ENCODE measurements at places on chromosomes 16 and 17.

GRCh38 chr17:77565166-77565565 is 393.3 kb upstream of the TNRC6C start:
- DNase-seq: no peak

DNA sequence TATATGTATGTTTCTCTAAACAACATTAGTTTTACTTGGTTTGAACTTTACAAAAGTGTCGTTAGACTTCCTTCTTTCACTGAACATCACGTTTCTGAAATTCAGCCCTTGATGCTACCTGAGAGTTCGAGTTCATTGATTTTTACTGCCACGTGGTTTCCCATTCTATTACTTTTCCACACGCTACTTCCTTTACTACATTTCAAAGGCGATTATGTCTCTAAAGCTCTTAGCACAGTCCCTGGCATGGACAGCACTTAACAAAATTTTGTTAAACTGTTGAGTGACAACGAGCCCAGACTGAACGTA is 15.9 kb upstream of the ARHGAP17 start:
- DNase-seq: no peak

GRCh38 chr17:16418685-16419068 is 3.3 kb downstream of the TRPV2 start:
- no peak for DNase-seq

GRCh38 chr16:78436023-78436422 is 336.6 kb downstream of the WWOX start:
- no peak for DNase-seq

DNA sequence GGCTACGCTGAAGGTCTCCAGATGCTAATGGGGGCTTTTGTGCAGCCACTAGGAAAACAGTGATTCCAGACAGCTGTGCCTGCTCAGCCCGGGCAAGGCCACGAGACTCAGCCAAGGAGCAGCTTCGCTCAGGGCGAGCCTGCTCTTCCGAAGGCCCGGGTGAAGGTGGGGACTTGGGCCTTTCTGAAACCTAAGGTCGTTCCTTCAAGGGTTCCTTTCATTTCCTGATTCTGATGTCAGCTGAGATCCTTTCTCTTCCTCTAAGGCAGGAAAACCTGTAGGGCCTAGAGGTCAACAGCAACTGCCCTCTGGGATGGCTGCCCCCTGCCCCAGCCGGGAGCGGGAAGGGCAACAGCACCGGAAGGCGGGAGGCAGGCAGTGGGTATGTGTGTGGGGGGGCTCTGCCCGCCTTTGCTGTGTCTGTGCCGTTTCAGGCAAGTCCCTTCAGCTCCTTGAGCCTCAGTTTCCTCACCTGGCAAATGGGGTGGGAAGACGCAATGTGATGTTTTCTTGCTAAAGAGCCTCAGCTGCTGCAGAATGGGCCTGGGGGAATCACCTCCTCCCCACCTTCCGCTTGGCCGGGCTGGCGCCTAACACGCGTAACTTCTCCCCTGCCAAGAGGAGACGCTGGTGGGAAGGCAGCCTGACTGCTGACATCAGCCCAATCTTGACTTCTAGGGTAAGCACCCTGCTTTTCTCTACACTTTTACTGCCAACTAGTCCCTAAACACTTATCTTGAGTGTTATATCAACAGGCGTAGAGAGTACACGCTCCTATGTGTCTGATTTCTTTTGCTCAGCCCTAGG is 32.8 kb downstream of the IRF8 start:
- no peak for DNase-seq

DNA sequence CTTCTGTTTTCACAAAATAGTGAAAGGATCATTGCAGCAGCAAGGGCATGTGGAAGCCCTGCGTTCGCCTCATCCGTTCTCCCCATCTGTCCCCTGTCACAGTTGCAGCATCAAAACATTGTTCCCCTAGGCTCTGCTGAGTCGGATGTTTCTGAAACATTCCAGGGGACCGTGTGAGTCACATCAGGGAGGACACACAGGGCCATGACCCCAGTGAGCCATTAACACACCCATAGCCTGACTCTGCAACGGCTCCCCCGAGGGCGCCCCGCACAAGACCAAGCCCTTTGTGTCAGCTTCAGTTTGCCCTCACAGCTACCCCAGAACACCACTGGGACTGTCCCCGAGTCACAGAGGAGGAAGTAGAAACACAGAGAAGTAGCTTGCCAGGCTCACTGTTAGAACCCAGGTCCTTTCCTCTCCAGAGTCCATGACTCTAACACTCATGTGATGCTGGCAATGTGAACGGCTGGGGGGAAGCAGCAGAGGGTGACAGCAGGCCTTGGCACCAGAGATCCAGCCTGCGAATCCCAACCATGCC is 63.3 kb upstream of the HSBP1 start:
- DNase-seq: no peak

DNA sequence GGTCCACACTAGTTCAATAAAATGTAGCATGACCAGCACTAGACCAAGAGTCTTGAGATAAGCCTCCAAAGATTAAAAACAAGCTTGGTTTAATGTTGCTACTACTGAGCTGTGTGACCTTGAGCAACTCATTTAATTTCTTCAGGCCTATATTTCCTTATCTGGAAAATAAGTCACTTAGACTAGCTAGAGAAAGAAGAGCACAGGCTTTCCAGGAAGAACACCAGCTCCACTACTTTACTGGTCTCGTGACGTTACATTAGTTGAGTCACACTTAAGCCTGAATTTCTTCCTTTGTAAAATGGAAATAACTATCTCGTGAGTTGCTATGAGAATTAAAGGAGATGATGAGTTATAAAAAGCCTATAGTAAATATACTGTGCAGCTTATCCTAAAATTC is 5.4 kb downstream of the HELZ start:
- no peak for DNase-seq

- DNase-seq: no peak
Observed at GRCh38 chr16:88019821-88020515, 68.7 kb downstream of the BANP start.

DNA sequence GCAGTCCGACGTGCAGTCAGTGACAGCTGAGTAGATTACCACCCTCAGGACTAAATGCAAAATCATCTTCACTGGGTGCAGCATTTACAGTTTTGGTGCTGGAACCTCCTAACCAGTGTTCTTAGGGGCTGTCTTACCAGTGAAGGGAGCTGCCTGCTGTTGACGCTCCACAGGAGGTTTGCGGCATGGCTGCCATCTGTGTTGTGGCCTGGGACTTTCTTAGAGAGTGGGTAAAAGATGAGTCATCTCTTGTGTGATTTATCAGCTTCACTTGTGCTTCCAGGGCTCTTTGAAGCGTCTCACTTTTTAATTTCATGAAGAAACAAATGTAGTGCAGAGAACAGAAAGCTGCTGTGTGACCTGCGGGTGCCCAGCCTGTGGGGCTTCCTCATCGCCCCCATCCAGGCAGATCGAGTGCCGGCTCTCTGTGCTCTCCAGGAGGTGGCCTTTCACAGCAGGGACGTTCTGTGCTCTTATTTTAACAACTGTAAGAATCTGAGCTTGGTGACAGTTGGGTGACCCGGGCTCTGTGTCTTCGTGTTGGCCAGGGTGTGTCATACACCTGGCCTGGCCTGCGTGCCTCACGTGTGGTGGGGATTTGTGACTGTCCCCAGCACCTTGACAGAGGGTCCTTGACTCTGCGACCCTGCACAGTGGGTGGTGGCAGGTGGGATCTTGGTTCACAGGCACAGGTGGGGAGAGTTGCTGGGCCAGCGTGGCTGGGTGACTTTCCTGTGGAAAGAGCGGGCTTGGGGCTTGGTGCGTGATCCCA is 24.3 kb upstream of the ZNF750 start:
- peak; percentile 77 for DNase-seq

GRCh38 chr17:31492880-31493655 is 101.6 kb downstream of the RAB11FIP4 start:
- no peak for DNase-seq

- DNase-seq: no peak
Observed at GRCh38 chr17:40070709-40071312, 8.0 kb downstream of the THRA start.

GRCh38 chr17:21602176-21602575 is 90.1 kb upstream of the KCNJ18 start:
- no peak for DNase-seq

DNA sequence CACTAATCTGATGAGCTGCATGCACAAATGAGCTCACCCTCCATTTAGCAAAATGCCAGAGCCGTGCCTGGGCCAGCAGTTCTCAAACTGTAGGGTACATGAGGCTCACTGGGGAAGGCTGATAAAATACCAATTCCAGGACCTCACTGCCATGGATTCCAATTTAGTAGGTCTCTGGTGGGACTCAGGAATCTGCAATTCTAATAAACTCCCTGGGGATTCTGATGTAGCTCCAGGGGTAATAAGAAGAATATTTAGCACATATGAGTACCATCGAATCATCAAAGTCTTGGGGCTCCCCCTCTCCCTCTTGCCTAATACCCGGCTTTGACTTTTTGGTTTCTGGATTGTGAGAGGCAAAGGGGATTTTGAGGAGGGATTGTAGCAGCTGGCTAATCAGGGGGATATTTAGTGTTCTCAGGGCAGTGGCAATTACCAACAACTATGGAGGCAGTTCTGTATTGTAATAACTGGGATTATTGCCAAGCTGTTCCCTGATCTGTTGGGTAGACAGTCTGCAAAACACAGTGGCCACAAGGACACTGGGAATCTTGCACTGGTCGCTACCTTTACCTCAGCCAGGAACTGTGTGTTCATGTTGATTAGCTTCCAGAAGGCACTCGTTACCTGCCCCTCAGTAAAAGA is 140.4 kb downstream of the SHISA9 start:
- DNase-seq: no peak

DNA sequence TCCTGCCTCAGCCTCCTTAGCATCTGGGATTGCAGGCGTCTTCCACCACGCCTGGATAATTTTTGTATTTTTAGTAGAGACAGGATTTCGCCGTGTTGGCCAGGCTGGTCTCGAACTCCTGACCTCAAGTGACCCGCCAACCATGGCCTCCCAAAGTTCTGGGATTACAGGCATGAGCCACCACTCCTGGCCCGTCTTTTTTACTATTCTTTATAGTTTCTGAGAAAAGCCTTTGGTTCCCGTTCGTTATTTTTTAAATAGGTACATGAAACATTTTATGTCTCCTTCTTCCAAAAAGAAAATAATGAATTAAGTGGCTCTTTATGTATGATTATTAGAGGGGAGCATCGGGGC is 570 bp upstream of the BCO1 start:
- no peak for DNase-seq

DNA sequence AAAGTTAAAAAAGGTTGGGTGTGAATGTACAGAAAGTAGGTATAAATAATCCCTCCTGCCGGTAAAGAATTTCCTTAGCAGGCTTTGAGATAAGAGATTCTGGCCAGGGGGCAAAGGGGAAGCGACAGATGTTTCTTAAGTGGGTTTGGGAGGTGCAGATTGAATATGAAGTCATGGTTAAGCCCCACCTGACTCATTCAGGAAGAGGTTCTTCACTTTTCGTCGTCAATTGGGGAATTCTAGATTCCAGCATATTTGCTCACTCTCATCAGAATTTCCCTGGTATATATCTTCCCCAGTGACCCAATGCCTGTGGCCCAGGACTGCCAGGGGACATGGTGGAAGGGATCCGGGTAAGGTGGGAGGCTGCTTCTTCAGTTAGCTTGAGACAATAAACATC is 127.8 kb downstream of the CPPED1 start:
- DNase-seq: no peak

- DNase-seq: no peak
Observed at GRCh38 chr16:68496689-68497088, 42.4 kb upstream of the ZFP90 start.

GRCh38 chr16:68246666-68247065 is 1.5 kb downstream of the PLA2G15 start:
- DNase-seq: no peak

GRCh38 chr17:8887834-8888703 is 20.6 kb upstream of the PIK3R6 start:
- DNase-seq: no peak

GRCh38 chr17:66638707-66639479 is 196.0 kb upstream of the CACNG5 start:
- no peak for DNase-seq

- no peak for DNase-seq
Observed at GRCh38 chr17:6454495-6455320, 10.5 kb downstream of the PIMREG start.

DNA sequence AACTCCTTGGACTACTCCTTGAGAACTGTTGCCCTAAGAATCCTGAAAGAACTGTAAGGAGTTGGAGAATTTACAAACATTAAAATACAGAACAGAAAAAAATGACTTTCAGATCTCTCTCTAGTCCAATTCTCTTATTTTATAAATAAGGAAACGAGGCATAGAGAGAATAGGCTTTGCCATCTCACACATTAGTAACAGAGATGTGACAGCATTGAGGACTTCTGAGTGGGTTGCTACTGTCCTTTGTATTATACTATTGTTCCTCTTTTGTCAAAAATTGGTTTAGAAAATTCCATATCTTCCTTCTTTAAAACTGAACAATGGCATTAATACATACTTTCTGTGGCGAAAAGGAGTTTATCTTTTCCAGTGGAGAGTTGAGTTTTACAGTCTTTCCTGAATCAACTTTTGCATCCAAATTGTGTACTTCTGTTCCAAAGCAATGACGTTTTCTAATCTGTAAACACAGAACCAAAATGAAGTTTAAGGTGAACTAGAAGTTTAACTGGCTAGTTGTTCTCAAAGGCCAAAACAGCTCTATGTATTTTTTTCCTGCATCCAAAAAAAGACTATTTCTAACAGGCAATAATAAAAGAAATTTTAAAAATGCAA is 16.5 kb downstream of the BRIP1 start:
- no peak for DNase-seq

DNA sequence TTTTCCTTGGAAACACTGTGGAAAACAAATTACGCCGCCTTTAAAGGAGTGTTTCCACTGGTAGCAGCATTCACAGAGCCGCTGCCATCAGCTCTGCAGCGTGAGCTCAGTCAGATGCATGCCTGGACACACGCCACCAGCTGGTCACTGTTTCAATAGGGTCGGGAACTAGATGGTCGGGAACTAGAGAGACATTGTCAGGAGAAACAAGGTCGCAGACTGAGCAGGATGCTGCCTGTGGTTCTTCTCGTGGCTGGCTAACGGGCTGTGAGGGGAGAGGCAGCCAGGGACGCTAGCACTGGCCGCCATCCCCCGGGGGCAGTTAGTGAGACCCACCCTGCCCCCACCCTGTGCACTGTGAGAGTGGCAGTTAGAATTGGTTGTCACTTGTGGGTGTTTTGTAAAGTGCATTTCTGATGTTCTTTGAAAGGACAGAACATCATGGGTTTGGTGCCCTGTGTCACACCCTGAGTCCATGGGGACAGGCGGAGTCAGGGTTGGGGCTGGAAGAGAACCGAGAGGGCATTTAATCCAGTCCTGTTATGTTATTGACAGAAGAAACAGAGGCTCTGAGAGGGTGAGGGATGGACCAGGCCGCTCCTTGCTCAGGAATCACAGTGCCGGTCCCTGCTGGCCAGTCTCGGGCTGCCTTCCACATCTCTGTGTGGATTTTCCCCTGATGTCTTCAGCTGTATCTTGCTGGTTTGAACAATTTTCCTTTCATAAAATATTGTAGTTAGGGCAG is 86.3 kb downstream of the SPECC1 start:
- no peak for DNase-seq
